C1 segment of cervical spinal cord (tissue), 14 donors: ENCODE measurements at places on chromosomes 13 and 19.

GRCh38 chr19:3893509-3894179, 13.2 kb downstream of the ATCAY start:
- DNase-seq = no peak

- no peak for DNase-seq
These were observed 194.2 kb downstream of the RGCC start for GRCh38 chr13:41651413-41652058.

- DNase-seq = no peak
These were observed 84.9 kb upstream of the ZNF536 start for GRCh38 chr19:30287259-30287658.

DNA sequence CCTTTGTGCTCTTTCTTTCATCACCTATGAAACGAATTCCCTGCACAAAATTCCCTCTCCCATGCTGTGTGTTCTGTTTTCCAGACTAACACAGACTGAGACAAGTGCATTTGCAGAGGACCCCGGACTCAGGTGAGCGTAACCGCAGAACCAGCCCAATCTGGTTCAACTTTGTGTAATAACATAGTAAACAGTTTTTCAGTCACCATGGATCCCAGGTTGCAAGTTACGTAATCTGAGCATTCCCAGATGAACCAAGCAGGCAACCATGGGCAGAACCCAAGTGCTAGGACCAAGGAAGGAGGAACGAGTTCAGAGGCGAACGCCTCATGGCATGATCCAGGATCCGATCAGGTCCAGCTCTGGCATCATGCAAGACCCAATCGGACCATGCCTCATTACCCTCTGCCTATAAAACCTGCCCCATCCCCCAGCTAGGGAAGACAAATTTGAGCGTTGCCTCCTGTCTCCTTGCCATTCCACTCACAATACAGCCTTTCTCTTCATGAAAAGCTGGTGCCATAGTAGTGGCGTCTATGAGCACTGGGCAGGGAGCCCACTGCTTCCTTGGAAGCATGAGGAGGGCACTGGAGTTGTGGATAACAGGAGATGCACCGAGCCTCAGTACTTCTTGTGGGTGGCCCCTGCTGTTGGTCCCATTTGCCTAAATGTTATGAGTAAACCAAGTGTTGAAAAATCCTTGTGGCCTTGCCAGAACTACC, 107.6 kb downstream of the ABCC4 start:
- DNase-seq = peak; percentile 30

- DNase-seq = no peak
These were observed 2.5 kb upstream of the TMEM190 start for GRCh38 chr19:55373993-55374757.

GRCh38 chr19:30676990-30677679, 305.0 kb downstream of the ZNF536 start:
- DNase-seq = no peak

DNA sequence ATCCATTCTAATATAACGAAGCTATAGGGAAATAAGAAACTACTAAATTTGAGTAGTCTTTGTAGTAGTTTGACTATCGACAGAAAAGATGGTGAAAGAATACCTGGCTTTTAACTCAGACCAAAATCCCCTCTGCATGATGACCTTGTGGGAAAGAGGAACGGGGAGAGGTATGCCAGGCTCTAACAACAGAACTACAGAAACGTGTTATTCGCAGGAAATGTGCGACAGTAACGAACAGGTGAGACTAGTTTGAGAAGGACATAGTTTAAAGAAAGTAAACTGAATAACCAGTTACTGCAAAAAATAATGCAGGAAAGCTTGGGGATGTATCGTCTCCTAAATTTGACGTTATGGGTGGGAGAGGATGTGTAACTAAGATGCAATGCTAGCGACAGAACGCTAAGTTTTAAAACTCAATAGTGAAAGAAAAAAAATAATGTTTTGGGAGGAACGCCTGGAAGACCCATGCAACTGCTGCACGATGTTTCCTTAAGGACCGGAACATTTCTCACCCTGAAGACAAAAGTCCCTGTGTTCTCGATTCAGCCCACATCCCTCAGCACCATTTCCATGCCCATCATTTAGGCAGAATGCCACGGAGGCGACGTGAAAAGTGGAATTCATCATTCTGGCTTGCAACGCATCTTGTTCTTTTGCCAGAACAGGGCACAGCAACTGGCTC, 1.6 kb upstream of the RAP2A start:
- DNase-seq = no peak

GRCh38 chr13:52194184-52194868, 34.9 kb upstream of the NEK3 start:
- peak; percentile 61 for DNase-seq
